ENCODE measurements at places on chromosomes 3 and 15. TPM values are rescaled to one million over a fixed set of nuclear protein-coding genes. Genes with fewer than 3 reads are reported as not detected.

Gene DNAJC19
- 51.7 TPM for total RNA-seq

Gene PYDC2
- total RNA-seq, result not detected

- DNase-seq, result peak; percentile 68
Measured at GRCh38 chr3:187739094-187739560, 6.1 kb downstream of the BCL6 start.

GRCh38 chr3:160287666-160288065 lies 62.4 kb downstream of the C3orf80 start:
- no peak for DNase-seq

Gene GRAMD1C
- total RNA-seq, result 2.2 TPM

- no peak for DNase-seq
Measured at GRCh38 chr3:57512166-57512565, 32.0 kb downstream of the DNAH12 start.

All from activated naive CD8-positive, alpha-beta T cell treated with anti-CD3 and anti-CD28 coated beads, Interleukin-2, amount 10 ng/mL, durations not matched to agents 7 days and 5 days (primary cell).